ENCODE measurements at places on chromosomes 5 and 9. TPM values are rescaled to one million over a fixed set of nuclear protein-coding genes. Genes with fewer than 3 reads are reported as not detected.

PTGER4 gene
- total RNA-seq, result 3.0 TPM

CHSY3 gene
- total RNA-seq, result 2.3 TPM

UQCRQ gene
- 528 TPM for total RNA-seq

TRPM6 gene
- 0.44 TPM for total RNA-seq

MOB3B gene
- 1.2 TPM for total RNA-seq

NSA2 gene
- total RNA-seq, result 108 TPM

Data from HCT116 (cell line).